Omental fat pad (tissue), 4 donors: ENCODE measurements at places on chromosomes 16 and 17.

GRCh38 chr16:84535408-84535807, 30.9 kb upstream of the MEAK7 start:
- no peak for DNase-seq

DNA sequence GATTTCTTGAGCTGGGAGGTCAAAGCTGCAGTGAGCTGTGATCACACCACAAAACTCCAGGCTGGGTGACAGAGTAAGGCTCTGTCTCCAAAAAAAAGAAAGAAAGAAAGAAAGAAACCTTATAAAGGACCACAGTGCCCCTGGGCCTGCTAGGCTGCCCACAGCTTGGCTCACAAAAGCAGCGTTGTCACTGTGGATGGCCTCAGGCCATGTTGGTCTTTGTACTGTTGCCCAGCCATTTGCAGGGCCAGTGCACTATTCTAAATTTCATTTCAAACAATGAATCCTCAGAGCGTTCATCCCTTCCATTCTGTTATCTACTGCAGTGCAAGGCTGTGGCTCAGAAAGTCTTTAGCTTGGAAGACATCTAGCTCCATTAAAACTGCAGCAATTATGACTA, 208.4 kb downstream of the SLC39A11 start:
- DNase-seq: no peak

DNA sequence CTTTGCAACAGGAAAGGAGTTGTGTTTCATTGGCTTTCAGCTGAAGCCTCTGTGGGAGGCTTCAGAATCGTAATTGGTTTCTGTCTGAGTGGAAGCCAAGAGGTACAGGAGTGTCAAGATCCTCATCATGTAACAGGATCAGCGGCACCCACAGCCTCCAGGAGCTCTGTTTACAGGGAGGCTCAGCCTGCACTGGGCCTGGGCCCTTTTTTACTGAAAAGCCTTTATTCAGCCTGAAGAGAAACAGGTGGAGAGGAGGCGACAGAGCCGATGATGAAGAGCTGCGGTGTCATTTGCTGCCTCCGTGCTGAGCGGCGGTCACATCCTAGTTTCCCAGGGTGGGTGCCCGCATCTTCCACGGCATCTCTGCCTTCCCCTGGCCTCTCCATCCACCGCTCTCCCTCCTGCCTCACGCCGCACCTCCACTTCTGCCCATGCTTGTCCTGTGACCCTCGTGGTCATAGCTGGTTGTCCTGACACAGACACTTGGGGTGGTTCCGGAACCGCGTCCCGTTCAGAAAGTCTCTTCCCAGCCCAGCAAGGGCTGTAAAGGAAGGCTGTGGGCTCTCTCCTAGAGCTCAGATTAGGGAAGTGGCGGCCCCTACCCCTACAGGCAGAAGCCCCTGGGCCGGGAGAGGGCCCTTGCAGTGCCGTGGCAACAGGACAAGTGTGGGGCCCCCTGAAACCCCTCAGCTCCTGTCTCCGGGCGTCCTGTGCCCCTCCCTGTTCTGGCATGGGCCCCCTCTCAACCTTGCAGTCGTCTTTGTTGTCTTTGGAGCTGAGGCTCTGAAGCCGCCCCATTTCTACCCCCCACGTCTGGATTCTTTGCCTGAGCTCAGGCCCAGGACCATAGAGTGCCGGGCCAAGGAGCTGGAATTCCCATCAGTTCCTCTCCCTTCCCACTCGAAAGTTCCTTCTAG, 53.9 kb upstream of the CHMP6 start:
- no peak for DNase-seq

DNA sequence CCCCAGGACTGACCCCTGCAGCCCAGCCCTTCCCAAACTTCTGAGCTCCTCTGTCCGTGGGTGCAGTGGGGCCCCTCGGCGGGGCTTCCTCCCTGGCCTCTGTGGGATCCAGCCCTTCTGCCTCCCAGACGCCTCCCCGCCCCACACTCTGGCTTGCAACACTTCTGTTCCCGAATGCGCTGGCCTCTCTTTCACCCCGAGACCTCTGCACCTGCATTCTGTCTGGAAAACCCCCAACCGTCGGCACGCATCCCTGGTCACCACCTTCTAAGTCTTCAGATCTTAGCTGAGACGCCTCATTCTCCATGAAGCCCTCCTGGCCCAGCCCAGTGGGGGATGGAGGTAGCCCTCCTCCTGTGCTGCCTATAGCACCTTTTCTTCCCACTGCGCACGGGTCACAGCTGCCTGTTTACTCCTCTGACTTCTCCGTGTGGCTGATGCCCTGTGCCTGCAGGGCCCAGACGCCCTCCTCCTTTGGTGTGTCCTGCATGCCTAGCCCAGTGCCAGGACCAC, 26.4 kb downstream of the TMEM235 start:
- DNase-seq: no peak

DNA sequence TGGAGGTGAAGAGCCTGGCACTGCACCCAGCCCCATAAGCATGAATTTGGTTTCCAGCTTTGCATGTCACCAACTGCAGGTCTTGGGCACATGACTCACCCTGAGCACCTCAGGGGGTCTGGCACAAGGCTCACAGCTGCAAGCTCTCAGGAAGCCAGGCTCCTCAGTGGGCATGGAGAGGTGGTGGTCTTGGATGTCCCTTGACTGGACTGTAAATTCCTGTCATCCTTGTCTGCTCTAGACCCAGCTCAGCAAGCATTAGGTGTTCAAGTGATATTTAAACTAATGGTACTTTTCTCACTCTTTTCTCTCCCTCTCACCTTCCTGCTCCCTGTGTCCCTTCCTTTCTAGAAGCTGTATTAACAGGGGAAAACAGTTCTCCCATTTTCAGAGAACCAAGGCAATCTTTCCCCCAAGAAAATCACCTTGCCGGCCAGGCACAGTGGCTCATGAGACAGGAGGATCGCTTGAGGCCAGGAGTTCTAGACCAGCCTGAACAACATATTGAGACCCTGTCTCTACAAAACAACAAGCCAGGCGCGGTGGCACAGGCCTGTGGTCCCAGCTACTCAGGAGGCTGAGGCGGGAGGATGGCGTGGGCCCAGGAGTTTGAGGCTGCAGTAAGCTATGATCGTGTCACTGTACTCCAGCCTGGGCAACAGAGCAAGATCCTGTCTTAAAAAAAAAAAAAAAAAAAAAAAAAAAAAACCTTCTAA, 5.1 kb upstream of the KIFC3 start:
- no peak for DNase-seq

DNA sequence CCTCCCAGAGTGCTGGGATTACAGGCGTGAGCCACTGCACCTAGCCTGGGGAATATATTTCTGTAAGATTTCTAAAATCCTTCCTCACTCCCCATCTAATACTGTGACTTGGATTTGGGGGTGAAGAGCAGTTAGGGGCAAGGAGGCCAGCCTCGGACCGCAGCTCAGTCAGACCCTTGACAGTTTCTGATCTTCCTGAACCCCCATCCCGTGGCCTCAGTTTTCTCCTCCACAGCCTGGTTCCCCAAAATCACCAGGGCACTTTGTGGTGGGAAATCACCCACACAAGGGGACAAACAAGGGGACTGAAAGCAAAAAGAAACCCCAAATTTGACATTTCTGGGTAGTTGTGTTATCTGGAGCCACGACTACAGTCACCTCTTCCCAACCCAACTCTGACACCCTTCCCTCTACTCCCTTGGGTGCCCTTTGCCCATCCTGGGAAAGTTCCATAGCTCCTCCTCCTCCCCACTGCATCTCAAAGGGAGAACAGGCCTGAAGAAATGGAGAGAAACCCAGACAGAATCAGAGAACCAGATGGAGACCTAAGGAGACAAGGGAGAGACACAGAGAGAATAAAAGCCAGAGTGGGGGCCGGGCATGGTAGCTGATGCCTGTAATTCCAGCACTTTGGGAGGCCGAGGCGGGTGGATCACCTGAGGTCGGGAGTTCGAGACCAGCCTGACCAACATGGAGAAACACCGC, 2.8 kb upstream of the STAT5A start:
- DNase-seq: no peak

DNA sequence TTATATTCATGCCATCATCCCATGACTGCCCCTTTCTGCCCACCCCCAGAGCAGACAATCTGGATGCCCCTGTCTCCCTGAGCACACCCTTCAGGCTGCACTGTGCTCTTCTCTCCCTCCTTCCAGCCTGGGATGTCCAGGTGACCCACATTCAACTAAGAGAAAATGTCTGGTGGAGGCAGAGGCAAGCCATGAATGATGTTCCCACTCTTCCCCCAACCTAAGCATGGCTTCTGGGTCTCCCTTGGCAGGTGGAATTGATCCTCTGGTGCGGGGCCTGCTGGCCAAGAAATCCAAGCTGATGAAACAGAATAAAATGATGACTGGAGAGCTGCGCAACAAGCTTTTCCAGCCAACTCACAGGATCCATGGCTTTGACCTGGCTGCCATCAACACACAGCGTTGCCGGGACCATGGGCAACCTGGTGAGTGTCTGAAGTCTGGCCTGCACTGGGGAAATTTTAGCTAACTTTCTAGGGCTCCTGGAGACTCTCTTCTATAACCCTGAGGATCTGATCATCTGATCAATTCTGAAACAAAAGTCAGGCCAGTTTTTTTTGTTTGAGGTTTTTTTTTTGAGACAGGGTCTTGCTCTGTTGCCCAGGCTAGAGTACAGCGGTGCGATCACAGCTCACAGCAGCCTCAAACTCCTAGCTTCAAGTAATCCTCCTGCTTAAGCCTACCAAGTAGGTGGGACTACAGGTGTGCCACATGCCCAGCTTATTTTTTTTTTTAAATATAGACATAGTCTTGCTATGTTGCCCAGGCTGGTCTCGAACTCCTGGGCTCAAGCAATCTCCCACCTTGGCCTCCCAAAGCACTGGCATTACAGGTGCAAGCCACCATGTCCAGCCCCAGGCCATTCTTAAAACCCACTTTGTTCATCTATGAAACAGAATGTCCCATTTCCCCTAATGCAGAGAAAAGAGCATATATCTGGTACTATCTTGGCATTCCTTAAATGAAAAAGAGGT, 14.5 kb downstream of the MPO start:
- no peak for DNase-seq

GRCh38 chr17:71444078-71444477, 676.7 kb upstream of the SOX9 start:
- DNase-seq: no peak

- no peak for DNase-seq
These were observed 1139.8 kb downstream of the CDH11 start for GRCh38 chr16:63982110-63982509.

GRCh38 chr16:86833136-86833535, 254.8 kb downstream of the FOXL1 start:
- DNase-seq: no peak

GRCh38 chr17:45296003-45296832, 20.6 kb downstream of the MAP3K14 start:
- DNase-seq: no peak

GRCh38 chr16:66169817-66170216, 196.7 kb upstream of the CDH5 start:
- no peak for DNase-seq

DNA sequence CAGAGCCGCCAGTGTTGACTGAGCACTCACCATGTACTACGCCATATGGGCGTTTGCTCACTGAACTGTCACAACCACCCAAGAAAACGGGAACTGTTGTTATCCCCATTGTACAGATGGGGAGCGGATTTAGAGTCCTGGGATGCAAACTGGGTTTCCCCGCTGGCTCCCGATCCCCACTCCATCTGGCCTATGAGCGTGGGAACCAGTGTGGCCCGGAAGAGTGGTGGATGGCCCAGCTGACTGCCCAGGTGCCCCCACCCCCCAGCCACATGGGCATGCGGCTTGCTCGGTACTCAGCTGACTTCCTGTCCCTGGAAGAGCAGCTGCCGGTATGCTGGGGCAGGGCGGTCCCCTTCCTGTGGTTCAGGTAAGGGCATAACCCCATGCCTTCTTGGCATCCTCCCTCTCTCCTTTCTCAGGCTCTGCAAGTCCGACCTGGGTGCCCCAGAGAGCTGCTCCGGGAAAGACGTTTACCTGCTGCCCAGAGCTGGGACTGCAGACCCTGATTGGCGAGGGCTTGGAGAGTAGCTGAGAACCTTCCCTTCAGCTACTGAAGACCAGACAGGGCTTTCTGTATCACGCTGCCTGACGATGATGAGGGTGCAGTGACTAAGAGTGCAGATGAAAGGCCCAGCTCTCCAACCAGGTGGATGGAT, 16.2 kb downstream of the SOCS3 start:
- no peak for DNase-seq

GRCh38 chr17:74856112-74856511, 3.6 kb downstream of the GRIN2C start:
- DNase-seq: no peak

DNA sequence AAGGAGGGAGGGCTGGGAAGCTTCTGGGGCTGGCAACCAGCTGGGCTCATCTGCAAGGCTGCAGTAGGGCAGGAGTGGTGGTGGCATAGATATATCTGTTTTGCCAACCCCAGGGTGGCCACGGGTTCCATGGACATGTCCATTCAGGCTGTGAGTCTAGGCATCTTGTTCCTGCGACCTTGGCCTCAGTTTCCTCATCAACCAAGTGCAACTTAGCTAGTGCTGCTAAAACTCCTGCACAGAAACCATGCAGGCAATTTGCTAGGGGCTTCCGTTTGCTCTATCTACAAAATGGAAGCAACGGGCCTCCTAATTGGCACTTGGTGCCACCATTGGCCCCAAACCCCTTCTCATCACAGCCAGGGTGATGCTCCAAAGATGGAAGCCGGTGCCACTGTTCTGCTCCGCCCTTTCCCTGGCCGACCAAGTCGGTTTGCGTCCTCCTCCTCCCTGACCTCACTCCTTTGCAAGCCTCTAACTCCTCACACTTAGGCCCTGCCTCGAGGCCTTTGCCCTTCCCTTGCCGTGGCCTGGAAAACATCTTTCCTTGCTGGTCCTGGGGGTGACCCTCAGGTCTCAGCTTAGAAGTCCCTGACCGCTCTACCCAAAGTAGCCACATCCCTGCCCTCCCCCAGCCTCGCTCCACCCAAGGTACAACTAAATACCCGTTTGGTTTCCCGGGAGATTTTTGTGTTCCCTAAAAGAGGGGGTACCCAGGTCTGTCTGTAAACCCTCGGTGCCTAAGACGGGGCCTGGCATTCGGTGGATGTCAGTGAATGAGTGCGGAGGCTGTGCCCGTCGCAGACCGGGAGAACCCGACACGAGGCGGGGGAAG, 1.2 kb downstream of the SREBF1 start:
- DNase-seq: no peak

GRCh38 chr17:64491034-64491860, 5.6 kb downstream of the POLG2 start:
- DNase-seq: no peak

DNA sequence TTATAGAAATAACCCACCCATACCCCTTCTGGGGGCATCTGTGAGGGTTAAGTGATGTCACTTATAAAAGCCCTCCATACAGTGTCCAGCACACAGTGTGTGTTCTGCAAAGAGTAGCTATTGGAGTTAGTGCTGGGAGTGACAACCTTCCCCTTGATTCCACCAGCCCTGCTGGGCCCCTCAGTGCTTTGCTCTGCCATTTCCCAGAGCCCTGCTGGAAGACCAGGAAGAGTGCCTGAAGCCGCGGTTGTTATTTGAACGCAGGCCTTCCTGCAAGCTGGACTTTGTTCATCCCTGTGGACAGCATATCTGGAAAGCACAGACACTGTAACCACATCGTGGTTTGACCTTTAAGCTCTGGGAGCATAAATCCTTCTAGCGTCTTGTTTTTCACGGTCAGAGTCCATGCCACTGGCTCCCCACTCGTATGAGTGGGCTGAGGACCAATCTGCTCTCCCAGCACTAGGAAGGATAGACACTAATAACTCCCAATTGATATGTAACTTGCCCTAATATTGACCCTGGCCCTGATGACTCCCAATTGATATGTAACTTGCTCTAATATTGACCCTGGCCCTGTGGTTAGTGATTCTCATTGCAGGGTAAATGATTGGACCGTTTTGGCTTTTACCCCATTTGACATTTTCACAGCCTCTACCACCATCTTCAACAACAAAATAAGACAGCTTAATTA, 297.1 kb upstream of the MAF start:
- no peak for DNase-seq
